ENCODE measurements at places on chromosomes 4 and X.

- DNase-seq: no peak
Measured at GRCh38 chr4:4820739-4821138, 38.7 kb upstream of the MSX1 start.

GRCh38 chr4:123449780-123450179, 53.2 kb downstream of the SPRY1 start:
- DNase-seq: no peak

DNA sequence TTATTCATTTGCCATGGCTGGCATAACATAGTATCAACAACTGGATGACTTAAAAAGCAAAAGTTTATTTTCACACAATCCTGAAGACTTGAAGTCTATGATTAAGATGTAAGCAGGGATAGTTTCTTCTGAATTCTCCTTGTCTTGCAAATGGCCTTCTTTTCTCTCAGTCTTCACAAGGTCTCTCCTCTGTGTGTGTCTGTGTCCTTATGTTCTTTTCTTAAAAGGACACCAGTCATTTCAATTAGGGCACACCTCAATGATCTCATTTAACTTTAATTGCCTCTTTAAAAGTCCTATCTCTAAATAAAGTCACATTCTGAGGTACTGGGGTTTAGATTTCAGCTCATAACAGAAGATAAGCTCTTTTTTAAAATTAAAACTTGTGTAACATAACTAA, 399.7 kb downstream of the PABPC4L start:
- DNase-seq: no peak

GRCh38 chrX:96382018-96382417, 302.6 kb upstream of the DIAPH2 start:
- no peak for DNase-seq

DNA sequence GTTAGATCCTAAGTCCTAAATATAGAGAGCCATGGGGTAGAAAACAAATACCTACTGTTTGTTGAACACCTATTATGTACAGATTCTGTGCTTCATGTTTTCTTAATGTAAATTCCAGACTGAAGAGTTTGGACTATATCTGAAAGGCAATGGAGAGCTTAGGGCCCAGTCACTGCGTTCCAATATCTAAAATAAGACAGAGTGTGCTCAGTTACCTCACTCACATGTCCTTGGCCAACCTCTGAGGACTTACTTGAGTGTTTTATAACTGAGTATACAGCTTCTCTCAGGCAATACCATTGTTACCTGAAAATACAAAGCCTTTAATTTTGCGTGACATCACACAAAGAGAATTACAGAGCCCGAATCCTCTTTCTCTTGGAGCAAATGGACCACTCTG, 53.2 kb downstream of the GRIA3 start:
- DNase-seq: no peak

DNA sequence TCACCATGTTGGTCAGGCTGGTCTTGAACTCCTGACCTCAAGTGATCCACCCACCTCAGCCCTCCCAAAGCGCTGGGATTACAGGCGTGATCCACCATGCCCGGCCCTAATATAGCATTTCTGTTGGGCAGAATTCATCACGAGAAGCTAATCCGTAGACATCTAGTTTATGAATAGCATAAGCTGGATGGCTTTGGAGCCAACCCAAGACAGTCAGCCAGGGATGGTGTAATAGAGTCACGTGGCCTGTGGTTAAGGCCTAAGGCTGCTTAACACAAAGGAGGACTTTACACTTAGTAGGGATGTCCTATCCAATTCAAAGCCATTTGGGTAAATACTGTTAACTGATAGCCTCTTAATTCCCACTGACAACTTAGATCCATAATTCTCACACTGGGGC, 173.6 kb downstream of the RAP1GDS1 start:
- no peak for DNase-seq

DNA sequence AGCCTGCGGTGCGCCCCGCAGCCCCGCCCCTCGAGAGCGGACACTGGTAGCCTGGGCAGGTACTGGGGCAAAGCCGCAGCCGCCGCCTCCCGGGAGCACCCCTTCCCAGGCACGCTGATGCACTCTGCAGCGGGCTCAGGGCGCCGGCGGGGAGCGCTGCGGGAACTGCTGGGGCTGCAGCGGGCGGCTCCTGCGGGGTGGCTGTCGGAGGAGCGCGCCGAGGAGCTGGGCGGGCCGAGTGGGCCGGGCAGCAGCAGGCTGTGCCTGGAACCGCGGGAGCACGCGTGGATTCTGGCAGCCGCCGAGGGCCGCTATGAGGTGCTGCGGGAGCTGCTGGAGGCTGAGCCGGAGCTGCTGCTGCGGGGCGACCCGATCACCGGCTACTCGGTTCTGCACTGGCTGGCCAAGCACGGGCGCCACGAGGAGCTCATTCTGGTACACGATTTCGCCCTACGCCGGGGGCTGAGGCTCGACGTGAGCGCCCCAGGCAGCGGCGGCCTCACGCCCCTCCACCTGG, 401 bp downstream of the SOWAHD start:
- peak; percentile 8 for DNase-seq

- no peak for DNase-seq
Measured at GRCh38 chr4:39942507-39942906, 35.2 kb downstream of the PDS5A start.

- no peak for DNase-seq
Measured at GRCh38 chrX:28888416-28888815, 301.2 kb downstream of the IL1RAPL1 start.

- DNase-seq: no peak
Measured at GRCh38 chrX:23052324-23052723, 52.6 kb downstream of the DDX53 start.

DNA sequence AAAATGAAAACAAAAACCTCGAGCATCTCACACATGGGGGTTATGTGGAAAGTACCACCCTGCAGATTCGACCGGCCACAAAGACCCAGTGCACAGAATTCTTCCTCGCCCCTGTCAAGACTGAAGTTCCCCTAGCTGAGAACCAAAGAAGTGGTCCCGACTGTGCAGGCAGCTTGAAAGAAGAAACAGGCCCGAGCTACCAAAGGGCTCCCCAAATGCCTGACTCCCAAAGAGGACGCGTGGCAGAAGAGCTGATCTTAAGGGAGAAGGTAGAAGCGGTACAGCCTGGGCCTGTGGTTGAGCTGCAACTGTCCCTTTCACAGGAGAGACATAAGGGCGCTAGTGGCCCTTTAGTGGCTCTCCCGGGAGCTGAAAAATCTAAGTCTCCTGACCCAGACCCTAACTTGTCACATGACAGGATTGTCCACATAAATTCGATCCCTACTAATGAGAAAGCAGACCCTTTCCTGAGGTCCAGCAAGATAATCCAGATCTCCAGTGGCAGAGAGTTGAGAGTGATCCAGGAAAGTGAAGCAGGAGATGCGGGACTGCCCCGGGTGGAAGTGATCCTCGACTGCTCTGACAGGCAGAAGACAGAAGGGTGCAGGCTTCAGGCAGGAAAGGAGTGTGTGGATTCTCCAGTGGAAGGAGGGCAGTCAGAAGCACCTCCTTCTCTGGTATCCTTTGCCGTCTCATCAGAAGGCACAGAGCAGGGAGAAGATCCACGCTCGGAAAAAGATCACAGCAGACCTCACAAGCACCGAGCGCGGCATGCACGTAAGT, 108.8 kb upstream of the MYOZ2 start:
- DNase-seq: no peak

GRCh38 chrX:17644001-17644400, 93.3 kb upstream of the SCML1 start:
- DNase-seq: no peak

GRCh38 chrX:136608295-136608933, 39.5 kb upstream of the CD40LG start:
- DNase-seq: peak; percentile 45

GRCh38 chr4:35824231-35824630, 420.1 kb downstream of the ARAP2 start:
- DNase-seq: no peak

GRCh38 chrX:16067886-16068515, 55.4 kb upstream of the GRPR start:
- no peak for DNase-seq

GRCh38 chr4:169410839-169411770, 140.3 kb upstream of the SH3RF1 start:
- DNase-seq: no peak

DNA sequence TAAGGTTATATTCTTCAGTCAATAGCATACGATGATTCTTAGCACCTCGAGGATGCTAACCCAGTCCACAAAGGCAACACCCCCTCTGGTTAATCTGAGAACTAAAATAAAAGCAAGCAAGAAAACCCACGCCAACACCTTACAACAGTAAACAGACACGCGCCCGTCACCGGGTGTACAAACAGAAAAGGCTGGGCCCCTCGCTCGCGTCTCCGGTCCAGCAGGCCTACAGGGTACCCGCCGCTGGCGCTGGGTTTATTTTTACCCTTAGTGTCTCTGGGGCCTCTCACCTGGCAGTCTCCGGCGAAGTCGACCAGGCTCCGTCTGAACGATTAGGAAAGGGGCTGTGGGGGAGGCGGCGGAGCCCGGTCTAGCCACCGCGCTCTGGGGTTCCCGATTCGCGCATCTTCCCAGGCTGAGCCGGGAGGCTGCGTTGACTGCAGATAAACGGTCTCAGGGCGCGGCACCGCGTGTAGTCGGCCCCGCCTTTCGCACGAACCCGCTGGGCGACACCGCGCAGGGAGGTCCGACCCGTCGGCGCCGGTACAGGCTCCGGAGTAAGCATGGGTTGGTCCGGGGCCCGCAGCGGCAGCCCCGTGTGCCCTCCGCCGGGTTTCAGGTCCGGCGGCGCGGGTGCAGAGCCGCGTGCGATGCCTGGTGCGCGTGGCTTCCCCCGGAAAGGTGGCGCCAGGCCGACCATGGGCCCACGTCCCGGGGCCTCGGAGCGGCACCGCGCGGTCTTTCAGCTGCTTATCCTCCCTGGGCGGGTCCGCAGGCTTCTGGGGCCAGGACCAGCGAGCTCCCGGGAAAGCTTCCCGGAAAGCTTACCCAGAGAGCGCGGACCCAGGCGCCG, 441 bp downstream of the SLC9B2 start:
- peak; percentile 45 for DNase-seq

DNA sequence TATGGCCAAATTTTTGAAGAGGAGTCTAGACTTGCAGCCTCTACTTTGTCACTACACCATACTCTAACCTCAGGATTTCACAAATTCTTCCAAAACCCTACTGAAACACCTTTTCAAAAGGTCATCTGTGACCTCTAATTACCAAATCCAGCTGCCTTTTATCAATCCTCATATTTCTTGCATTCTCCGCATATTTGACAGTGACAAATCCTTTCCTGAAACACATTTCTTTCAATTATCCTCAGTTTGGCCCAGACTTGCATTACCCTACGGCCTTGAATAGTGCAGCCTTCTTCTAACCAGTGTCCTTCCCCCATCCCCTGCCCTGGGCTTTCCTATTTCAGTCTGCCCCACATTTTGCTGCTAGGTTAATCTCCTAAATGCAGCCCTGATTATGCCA, 25.5 kb downstream of the MID2 start:
- DNase-seq: no peak

- DNase-seq: no peak
Measured at GRCh38 chr4:126396703-126397102, 1081.9 kb downstream of the FAT4 start.

- DNase-seq: no peak
Measured at GRCh38 chr4:138205531-138206233, 36.5 kb downstream of the SLC7A11 start.

DNA sequence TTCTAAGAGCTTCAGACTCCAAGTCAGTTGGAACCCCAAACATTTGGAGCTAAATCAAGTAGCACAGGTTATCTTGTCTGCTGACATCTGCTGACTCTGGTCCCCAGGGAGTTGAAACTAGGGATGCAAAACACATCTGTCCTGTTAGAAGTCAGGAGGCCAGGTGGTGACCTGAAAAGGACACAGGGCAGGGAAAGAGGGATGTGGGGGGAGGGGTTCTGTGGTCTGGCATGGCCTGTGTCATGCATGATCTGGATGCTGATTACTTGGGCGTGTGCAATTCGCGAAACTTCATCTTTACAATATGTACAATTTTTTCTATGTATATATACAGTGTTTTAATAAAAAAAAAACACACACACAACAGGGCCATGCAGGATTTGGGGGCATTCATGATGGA, 55.3 kb downstream of the FHDC1 start:
- no peak for DNase-seq

GRCh38 chrX:15683193-15683592, 18.6 kb upstream of the CLTRN start:
- DNase-seq: no peak

- no peak for DNase-seq
Measured at GRCh38 chr4:132763465-132763864, 385.6 kb upstream of the PCDH10 start.

- peak; percentile 73 for DNase-seq
Measured at GRCh38 chr4:3292571-3293400, at the start of gene RGS12. RGS12 (plus strand) TSS chr4:3293021; CDS start chr4:3316171, 23,150 bp downstream.

DNA sequence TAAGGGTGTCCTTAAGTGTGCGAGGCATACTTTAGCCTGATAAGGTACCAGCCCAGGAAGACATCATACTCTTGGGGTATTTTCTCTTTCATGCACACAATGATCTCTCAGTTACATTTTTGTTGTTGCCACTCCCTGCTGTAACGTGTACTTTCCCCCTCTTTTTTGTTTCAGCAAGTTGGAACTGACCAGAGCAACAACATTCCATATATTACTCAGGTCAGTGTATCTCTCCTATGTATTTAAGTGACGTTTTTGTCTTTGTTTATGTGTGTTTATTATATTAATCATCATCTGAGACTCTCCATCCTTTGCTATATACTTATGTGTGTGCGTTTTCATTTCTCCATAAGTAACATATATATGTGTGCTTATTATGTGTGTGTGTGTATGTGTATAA, 71.3 kb upstream of the VBP1 start:
- DNase-seq: no peak

DNA sequence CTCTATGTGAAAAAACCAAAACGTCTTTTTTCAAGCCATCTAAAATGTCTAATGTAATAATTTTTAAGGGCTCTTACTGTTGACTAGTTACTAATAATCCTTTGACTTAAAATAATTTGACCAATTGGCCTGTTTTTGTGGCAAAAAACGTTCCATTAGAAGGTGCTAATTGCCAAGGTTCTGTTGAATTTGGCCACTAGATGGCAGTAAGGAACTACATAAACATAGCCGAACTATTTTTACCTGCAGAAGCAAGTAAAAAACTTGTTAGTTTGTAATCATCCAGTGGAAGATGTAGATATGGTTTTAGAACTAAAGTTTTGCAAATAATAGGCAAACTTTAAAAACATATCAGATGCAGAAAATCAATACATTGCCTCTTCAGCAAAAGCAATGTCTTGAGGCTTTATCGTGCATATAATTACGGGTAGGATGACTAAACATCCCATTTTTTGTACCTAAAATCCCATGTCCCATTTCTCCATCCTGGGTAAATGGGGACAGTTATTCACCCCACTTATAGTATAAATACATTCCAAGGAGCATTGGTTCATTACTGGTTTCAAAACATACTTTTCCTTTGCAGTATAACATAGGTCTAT, 57.6 kb downstream of the PROM1 start:
- no peak for DNase-seq

DNA sequence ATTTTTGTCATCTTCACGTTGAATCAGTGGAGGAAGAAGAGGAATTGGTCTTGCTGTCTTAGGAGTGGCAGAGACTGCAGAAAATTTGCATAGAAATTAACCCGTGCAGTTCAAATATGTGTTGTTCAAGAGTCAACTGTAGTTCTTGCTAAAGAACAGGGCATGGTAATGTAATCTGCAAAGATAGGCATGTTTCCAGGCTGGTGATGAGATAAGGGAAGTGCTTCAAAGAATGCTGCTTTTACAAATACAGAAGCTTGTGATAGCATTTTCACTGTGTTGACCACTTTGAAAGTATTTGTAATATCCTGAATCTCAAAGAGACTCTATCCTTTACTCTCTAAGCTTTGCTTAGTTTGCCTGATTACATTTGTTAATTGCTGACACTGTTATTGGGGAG, 60.1 kb downstream of the PRRG1 start:
- no peak for DNase-seq
